ENCODE measurements at places on chromosomes 7 and 10.

GRCh38 chr7:91064938-91065337 lies 199.3 kb upstream of the FZD1 start:
- no peak for DNase-seq

- DNase-seq: no peak
Observed at GRCh38 chr7:105910172-105910571, 33.8 kb upstream of the ATXN7L1 start.

DNA sequence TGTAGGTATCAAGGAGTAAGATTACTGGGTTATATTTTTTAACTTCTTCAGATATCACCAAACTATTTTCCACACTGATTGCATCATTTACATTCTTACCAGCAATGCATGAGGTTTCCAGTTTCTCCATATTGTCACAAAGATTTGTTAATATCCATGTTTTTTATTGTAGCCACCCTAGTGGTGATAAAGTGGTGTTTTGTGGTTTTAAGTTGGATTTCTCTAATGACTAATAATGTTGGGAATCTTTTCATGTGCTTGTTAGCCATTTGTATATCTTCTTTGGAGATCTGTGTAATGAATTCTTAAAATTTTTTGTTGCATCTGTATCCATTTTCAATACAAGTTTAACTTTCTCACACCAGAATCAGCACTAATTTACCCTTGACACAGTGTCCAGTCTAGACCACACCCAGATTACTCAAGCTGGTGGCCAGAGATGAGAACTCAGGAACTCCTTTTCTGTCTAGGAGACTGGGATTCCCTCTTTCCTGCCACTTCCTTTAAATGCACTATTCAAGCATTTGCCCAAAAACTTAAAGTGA lies 67.0 kb upstream of the PLXDC2 start:
- no peak for DNase-seq

DNA sequence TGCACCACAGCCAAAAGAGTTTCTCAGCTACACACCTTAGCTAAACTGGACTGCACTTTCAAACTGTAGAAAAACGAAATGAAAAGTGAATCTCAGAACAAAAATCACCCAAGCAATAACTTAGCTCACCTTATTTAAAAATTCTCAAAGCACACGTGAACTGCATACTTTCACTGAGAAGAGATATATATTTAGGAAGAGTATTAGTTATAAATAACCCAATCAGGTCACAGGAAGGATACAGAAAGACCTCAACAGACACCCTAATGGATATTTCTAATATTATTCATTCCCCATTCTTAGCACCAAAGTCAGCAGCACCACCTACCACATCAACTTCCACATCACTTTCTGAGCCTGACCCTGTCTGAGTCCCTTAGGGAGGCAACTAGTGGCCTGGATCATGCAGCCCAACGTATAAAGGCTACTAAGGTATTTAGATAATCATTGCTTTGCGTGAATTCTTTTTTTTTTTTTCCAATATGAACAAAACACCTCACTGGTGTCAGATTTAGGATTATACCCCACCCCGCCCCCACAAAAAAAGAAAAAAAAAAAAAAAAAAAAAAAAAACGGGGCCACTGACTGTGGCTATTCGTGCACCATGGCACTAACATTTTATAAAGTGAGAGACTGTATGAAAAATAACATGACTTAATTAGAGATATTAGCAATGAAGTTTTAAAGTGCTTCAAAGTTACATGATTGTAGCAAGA lies 2.6 kb downstream of the ABI1 start:
- peak; percentile 33 for DNase-seq

DNA sequence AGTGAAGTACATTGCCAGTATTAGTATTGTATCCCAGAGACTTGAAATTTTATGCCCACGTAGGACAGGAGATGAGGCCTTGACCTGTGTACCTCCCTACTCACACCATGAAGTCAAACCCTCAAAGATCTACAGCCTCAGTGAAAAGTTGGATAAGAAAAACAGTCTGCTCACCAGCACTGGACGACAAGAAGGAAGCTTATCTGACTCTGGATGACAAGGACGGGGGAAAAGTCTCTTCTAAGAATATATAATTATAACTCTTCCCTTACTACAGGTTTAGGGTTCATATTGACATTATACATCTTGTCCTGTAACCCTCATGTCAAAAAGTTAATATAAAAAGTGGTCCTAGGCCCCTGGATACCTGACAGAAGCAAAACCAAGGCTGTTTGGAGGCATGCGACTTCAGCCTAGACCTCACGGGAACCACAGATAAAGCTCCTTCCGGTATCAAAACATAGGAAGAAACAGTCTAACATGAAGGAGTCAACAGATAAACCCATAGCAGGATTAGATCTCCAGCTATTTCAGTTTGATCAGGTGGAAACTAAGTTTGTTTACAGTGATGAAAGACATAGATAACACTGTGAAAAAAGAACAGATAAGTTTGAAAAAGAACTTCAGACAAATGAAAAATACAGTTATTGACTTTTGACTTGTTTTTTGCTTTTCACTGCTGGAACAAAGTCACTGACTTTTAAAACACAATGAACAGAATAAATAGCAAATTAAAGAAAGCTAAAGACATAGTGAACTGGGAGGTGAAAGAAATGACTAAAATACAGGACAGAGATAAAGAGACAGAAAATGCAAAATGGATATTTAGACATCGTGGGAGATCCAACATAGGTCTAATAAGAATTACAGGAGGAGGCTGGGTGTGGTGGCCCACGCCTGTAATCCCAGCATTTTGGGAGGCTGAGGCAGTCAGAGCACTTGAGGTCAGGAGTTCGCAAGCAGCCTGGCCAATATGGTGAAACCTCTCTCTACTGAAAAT lies 145.9 kb downstream of the PHTF2 start:
- DNase-seq: no peak

GRCh38 chr7:157671358-157672255 lies 334.8 kb downstream of the DNAJB6 start:
- no peak for DNase-seq

Data from GM20000 (cell line).